ENCODE measurements at places on chromosomes 12 and 14.

GRCh38 chr14:68341411-68342212 lies 451.3 kb downstream of the ZFP36L1 start:
- peak; percentile 70 for DNase-seq

GRCh38 chr12:80708259-80708974 lies 983 bp downstream of the MYF6 start:
- DNase-seq, result peak; percentile 26

DNA sequence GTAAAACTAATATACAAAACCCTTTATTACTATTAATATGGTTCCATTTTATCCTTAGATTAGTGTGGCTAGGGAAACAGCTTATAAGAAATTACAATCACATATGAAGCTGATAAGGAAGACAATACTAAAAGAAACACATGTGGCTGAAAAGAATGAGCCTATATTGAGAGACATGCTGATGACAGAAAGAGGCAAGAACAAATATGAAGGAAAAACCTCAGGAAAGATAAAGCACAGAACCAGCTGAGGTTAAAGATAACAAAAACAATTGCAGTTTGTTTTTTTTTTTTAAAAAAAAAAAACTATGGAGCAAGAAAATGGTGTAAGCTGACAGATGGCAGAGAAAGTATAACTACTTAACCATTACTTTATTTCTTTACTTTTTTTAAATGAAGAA lies 69.2 kb upstream of the OSBPL8 start:
- DNase-seq, result no peak

- DNase-seq, result no peak
Measured at GRCh38 chr12:2341871-2342270, 289.1 kb downstream of the CACNA1C start.

- DNase-seq, result no peak
Measured at GRCh38 chr14:69619012-69619411, 7.6 kb downstream of the SUSD6 start.

DNA sequence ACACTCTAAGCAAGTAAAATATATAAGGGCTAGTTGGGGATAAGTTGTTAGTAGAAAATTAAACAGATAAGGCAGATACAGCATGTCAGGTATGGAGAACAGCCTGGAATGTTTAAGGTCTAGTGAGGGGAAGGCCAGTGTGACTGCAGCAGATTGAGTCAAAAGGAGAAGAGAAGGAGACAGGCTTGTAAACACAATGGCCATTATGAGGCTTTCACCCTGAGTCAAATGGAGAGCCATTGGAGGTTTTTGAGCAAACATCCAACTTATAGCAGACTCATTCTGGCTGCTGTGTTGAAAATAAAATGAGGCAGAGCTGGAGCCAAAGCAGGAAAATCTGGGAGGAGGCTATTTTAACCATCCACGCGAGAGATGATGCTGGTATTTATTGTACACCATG lies 142.0 kb downstream of the DUSP6 start:
- peak; percentile 7 for DNase-seq

DNA sequence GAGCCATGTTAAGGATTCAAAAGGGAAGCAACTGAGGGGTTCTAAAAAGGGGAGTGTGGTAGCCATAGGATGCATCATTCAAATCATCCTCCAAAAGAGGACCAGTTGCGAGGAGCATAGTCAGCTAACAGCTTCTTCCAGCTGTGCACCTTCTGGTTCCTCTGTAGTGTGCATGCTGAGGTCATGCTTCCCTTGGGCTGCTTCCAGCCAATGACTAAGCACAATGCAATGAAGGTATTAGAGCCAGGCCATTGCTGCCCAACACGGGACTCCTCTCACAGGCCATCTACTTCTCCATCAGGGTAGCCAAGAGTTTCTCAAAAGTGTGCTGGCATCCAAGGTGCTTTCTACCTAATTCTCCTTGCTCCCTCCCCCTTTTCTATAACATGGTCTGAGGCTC lies 69.2 kb upstream of the ARID2 start:
- DNase-seq, result no peak

GRCh38 chr14:81447021-81447764 lies 47.1 kb upstream of the STON2 start:
- no peak for DNase-seq

DNA sequence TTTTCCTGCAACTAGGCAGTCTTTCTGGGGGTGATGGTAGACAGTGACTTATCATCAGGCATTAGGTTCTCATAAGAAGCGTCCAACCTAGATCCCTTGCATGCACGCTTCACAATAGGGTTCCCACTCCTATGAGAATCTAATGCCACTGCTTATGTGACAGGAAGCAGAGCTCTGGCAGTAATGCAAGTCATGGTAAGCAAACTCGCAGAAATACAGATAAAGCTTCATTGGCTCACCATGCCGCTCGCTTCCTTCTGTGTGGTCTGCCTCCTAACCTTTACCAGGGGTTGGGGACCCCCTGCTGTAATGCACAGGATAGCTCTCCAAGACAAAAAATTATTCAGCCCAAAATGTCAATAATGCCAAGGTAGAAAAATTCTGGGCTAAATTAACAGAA lies 864.2 kb downstream of the TRHDE start:
- no peak for DNase-seq

DNA sequence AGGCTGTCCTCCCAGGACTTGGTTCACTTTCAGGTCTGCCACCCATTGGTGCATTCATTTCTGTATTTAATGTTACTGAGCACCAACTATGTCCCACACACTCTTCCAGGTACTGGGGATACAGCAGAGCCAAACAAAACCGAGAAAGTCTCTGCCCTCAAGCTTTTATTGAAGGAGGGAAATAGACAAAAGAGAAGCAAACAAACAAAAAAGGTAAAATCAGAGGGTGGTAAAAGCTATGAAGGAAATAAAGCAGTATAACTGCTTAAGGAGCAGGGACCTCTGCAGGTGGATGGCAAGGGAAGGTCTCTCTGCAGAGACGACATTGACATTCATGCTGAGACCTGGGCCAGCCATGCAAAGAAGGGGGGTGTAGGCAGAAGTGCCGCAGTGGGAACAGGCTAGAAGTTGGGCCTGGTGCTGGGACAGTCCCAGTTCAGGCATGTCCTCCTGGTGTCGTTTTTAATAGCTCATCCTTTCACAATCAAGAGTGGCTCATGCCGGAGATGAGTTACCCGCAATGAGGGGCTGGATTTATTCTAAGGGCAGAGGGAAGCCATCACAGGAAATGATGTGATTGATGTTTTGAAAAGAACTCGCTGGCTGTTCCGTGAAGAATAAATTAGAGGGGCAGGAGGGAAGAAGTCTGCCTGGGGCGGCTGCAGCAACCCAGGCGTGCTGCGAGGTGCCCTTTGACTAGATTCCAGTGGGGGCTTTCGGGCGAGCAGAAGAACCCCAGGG lies 72.8 kb downstream of the IRF2BPL start:
- DNase-seq, result peak; percentile 75

DNA sequence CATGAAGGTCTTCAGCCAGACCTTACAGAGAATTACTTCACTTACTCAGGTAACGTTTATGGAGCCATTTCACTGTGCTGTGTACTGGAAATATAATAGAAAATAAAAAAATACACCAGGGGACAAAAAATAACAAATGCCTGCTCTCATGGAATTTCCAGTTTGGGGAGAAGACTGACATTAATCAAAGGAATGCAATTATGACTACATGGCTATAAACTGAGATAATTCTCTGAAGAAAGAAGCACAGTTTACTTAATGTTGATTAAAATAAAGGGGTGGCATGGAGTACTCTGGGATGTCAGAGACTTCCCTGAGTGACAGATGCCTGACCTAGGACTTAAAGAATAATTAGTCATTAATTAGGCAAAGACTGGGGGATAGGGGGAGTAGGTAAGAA lies 59.0 kb downstream of the DENND5B start:
- DNase-seq, result no peak

DNA sequence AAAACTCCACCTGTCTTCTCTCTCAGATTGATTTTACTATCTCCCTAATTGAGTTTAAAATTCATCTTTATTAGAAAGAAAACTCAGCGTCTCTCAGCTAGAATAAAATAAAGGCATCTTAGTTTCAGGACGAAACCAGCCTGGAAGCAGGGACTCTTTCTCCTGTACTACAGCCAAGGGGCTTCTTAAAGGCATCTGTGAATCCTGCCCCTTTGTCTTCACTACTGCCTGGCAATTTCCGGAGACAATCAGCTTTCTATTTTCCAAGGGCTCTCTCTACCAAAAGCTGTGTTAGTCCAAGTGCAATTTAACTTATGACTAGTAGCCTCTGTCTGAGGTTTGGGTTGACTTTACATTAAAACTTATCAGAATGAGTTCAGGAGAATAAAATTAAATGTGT lies 623.3 kb upstream of the FOXG1 start:
- DNase-seq, result no peak

DNA sequence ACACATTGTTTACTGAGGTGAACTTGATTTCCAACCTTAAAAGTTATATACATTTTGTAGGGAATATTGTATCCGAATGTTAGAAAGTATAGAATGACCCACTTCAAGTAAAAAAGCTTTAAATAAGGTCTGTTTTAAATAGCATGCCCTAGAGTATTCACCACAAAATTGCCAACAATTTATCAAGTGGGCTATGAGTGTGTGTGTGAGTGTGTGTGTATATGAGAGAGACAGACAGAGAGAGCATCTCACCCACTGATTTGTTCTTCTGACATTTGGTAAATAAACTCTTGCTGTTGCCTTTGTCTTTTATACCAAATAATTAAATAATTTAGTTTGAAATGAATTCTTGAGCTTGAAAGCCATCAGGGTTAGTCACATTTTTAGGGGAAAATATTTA lies 29.8 kb upstream of the RAP1B start:
- DNase-seq, result no peak

- no peak for DNase-seq
Measured at GRCh38 chr12:72018036-72018435, 79.4 kb downstream of the TPH2 start.

- DNase-seq, result no peak
Measured at GRCh38 chr12:18171571-18171970, 81.6 kb upstream of the RERGL start.

GRCh38 chr14:81565441-81566290 lies 32.0 kb upstream of the SEL1L start:
- peak; percentile 42 for DNase-seq

DNA sequence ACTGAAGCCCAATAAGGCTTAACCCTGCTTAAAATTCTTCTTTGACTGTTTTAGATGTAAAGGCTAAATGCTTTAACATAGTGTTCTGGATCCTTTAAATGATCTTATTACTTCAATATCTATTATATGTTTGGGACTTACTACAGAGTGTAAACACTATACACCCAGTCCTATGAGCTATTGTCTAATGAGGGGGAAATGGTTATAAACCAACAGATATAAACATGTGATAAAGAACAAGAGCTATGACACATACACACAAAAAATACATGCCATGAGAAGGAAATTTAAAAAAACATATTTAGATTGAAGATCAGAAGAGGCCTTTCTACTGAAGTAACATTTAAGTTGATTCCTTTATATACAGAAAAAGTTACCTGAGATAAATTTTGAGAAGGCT lies 505.1 kb downstream of the FOXG1 start:
- no peak for DNase-seq

- no peak for DNase-seq
Measured at GRCh38 chr12:23484238-23484637, 465.2 kb downstream of the SOX5 start.

GRCh38 chr12:39380090-39380489 lies 62.8 kb downstream of the KIF21A start:
- DNase-seq, result no peak

DNA sequence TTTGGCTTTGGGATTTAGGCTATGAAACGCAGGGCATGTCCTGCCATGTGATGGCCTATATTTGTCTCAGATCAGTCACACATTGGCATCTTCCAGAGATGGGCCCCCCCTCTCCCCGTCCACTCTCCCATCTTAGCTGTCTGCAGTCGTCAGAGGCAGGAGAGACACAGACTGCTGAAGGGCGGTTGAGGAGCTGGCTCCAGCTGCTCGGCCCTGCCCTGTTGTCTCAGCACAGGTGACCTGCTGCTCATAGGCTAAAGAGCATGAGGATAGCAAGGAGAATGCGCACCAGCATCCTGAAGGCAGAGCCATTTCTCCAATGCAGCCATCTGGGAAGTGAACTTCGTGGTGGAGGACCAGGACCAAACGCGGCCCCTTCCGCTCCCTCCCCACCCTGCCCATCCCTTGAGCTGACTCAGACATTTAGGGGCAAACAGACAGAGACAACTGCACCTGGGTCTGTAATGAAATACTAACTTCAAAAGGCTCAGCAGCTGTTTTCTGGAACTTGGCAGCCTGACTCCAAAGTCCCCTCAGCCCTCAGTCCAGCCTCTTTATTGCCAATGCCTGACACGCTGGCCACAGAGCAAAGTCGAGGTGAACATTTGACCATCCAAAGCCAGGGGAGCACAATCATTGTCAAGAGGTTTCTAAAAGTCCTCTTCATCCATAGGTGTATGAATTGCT lies 22.3 kb downstream of the FZD10 start:
- DNase-seq, result no peak

DNA sequence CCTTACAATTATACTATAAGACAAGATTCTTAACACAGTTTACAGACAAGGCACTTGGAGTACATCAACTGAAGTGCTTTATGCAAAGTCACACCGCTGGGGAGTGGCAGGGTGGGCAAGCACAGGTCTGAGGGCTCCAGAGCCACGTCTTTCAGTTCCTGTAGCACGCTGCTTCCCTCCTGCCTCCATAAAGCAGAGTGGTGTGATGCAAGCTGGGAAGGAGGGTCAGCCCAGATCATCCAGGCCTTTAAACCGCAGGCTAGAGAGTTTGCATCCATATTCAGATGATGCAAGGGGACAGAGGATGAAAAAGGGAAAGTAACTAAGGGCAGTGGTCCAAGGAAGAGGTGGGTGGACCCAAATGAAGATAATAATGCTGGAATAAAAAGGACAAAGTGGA lies 132.6 kb downstream of the ITPR2 start:
- DNase-seq, result no peak

DNA sequence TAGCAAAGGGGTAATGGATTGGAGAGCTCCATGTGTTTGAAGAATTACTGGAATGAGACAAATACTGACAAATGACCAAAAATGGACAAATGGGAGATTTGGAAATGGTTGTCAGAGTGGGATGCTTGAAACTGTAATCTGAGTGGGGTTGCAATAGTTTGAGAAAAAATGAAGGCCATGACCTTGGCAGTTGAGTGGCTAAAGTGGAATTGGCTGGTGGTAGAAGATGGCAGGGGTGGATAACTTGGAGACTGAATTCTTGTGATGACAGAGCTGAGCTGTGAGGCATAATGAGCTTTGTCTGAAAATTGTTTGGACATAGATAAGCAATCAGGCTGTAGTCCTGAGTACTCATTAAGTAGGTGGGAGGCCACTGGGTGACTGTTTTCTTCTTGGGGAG lies 222.5 kb upstream of the PRICKLE1 start:
- DNase-seq, result no peak

DNA sequence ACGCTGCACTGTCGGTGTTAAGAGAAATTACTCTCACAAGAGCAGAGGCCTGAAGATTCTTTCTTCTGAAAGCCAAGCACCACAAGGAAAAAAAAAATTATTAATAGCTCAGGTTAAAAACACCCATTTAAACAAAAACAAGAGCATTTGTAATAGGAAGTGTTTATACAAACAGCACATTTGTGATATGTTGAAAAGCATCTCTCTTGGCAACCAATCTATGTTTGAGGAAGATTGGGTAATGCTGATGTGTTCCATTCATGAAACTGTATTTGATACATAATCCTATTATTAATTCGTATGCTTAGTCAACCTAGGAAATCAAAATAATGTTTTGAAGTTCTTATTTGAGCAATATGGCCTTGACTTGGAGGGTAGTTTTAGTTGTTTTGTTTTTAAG lies 36.5 kb downstream of the SSPN start:
- DNase-seq, result no peak
